ENCODE measurements at places on chromosomes 6 and 20.

GRCh38 chr6:142833798-142834197 lies 111.2 kb downstream of the HIVEP2 start:
- DNase-seq: no peak

GRCh38 chr20:24764794-24765202 lies 184.3 kb upstream of the CST7 start:
- no peak for DNase-seq

DNA sequence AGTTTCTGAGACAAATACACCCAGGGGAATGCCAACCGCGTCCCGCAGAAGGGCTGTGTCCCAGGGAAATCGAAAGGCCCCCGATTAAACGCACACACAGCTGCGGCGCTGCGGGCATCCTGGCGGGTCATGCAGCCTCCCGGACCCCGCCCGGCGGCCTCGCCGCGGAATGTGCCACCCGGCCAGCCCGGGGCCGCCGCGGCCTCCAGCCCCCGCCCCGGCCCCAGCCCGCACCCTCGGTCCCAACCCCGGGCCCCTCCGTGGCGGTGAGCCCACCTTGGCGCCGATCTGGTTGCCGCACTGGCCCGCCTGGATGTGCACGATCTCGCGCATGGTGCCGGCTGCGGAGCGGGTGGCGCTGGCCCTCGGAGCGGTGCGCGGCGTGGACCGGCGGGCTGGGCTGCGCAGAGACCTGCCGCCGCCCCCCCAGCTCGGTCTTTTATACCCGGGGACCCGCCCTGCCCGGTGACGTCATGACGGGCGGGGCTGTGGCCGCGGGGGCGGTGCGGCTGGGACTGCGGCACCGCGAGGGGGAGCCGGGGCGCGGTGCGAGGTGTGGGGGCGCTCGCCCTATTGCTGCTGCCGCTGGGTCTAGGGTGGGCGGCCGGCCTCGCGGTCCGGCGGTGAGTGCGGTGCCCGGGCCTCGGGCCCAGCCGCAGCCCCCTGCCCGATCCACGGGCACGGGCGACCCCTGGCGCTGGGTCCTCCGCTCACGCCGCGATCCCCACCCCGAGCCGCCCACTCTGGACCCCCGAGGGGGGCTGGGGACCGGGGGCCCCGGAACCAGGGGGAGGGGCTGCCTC lies at the start of gene TUBB2A:
TUBB2A (minus strand) TSS at position 414 of the 803 bp plus-strand sequence; CDS start at position 333, 81 bp downstream.
- DNase-seq: peak; percentile 38

- no peak for DNase-seq
Measured at GRCh38 chr6:41546866-41547798, 951 bp downstream of the FOXP4 start.

DNA sequence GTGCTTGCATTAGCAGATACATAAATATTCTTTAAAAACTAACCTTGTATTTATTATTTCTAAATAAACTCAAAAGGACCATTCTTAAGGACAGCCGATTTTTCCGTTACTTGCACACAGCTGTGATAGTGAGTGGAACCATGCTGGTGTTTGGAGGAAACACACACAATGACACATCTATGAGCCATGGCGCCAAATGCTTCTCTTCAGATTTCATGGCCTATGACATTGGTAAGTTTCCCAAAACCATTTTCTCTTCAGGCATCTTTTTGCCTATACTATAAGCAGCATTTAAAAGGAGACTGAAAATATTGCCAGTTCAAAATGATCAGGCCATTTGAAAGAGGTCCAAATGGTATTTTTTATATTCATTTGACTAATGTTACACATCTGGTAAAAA lies 92.3 kb downstream of the ATRN start:
- peak; percentile 7 for DNase-seq

- DNase-seq: no peak
Measured at GRCh38 chr6:44538807-44539201, 151.3 kb downstream of the CDC5L start.

DNA sequence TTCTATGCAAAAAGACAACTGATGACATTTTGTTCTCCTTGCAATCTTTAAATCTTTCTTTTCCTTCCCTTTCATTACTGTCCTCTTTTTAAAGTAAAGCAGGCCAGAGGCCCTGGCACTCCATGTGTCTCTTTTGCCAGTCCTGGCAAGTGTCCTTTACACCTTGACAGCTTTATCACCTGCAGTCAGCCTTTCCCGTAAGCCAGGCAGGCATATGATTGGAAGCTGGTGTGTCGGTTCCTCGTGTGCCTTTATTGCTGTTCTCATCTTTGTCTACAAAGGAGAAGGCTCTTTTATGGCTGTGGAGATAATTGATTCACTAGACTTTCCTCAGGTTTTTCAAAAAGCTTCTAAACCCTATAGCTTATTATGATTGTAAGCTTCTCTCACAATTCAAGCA lies 162.3 kb upstream of the FBXL4 start:
- no peak for DNase-seq

GRCh38 chr20:54004445-54004844 lies 65.9 kb downstream of the BCAS1 start:
- DNase-seq: no peak

GRCh38 chr20:53900380-53900999 lies 169.9 kb downstream of the BCAS1 start:
- no peak for DNase-seq

DNA sequence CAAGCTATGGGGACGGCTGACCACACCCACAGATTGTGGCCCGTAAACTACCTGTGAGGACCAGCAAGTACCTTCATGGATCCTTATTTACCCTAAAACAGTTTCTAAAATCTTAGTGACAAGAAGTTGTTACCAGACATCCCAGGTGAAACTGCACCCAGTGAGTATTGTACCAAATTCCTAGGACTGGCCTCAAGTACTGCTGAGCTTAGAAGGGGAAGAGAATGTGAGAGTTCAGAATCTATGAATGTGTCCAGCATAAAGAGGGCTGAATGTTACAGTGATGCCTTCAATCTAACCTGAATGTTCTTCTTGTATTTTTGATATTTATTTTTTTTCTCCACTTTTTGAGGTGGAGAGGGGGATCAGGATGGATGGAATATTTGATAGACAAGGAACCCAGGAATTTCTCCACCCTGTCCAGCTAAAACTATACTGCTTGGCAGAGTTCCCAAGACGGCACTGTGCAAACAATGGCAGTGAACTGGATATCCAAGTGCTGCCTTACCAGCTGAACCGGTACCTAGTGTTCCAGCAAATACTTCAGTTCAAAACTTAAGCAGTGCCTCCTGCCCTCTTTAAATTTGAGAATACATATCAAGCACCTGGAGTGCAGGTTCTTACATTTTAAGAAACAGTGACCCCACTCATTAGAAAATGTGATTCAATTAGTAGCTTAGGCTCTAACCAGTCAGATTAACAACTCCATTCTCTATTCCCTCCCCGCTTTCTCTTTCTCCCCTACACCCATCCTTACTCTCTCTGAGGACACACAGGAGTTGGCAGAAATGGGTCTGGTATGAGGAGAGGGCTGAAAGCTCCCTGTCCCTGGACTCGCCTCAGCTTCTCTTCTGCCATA lies 427.3 kb upstream of the FLRT3 start:
- DNase-seq: no peak

DNA sequence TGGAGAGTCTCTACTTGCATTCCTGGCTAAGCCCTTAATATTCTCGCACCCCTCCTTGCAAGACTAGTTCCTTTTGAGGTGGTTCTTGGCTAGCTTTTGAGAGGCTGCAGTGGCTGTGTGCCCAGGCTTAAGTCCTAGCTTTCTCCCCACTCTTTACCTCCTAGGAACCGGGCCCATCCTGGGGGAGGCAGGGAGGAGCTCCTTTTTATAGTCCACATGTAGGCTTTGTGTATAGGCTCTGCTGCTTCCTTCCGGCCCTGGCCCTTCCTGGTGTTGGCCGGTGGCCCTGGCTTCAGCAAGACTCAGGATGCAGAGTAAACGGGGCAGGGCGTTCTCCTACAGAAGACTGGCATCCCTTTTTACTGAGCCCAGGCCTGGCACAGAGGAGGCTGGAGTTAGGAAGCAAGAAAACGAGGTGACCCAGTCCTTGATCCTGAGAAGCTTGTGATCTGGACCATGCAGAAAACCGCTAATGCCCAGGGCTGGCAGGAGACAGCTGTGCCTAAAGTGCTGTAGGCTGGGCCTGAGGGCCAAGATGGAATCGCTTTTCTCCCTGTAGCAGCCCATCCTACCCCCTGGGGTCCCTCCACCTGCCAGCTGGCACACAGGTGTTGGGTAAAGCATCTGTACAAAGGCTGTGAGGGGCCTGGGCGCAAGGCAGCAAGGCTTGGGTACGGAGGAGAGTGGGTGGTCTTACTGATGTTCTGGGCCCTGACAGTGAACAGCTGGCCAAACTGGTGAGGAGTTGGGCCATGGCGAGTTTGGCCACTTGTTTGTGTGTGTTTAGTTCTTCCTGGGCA lies 8.7 kb downstream of the PLCG1 start:
- no peak for DNase-seq

GRCh38 chr20:46174469-46175126 lies 56.5 kb downstream of the CD40 start:
- DNase-seq: no peak

GRCh38 chr20:52889225-52889624 lies 82.9 kb upstream of the TSHZ2 start:
- no peak for DNase-seq

DNA sequence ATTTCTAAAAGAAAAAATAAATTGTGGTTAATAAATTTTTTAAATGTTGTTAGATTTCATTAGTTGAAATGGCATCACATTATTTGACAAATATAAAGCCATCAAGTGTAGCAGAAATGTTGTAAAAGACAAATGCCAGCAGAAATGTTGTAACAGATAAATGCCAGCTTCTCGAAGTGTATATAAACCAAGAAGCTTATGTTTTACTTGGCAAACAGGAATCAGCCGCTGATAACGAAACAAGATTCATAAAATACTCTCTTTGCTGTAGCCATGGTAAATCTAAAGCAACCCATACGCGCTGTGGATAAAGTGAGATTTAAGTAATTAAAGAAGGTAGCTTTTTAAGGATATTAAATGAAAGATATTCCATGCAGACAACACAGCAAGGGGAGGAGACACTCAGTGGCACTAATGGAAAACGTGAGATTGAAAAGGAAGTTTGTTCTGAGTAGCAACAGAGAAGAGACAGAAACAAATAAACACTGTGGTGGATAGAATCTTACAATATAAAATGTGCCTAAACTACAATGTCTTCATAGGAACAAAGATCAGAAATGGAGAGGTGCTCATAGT lies 29.6 kb downstream of the BTBD9 start:
- no peak for DNase-seq

DNA sequence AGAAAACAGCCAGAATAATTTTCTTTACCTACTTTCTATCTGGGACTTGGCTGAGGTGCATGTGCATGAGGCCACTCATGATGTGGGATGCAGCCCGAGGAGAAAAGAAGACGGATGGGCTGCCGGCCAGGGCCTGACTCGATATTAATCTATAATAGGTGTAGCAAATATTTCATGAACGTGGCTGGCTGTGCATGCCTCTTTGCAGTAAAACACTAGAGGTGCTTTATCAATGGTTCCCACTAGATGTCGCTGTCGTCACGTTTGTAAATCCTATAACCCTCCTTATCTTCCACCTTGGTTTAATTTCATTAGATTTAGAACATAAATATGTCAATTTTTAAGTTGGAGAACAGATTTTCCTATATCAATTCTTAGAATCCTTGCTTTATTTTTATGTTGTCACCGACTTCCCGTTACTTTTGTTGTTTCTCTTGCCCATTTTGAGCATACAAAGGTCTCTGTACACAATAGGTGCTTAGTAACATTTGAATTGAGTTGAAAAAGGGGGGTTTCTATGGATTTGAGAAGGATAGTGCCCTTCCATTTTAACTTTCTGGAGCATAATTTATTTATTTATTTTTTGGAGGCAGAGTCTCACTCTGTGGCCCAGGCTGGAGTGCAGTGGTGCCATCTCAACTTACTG lies 19.6 kb upstream of the FERMT1 start:
- peak; percentile 23 for DNase-seq

GRCh38 chr20:44018259-44018941 lies 103.7 kb downstream of the TOX2 start:
- peak; percentile 69 for DNase-seq

- DNase-seq: no peak
Measured at GRCh38 chr20:32845786-32846185, 12.9 kb upstream of the EFCAB8 start.

DNA sequence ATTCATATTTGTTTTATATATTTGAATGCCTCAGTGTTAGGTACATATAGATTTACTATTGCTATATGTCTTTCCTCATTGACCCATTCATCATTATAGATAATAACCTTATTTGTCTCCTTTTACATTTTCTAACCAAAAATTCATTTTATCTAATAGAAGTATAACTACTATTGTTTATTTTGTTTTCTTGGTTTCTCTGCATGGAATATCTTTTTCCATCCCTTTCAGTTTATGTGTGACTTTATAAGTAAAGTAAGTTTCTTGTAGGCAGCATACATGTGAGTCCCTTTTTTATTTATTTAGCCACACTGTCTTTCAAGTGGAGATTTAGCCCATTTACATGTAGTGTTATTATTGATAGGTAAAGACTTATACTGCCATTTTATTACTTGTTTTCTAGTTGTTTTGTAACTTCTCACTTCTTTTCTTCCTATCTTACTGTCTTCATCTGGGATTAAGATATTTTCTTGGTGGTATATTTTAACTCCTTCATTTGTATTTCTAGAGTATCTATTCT lies 572.0 kb upstream of the MAN1A1 start:
- no peak for DNase-seq

DNA sequence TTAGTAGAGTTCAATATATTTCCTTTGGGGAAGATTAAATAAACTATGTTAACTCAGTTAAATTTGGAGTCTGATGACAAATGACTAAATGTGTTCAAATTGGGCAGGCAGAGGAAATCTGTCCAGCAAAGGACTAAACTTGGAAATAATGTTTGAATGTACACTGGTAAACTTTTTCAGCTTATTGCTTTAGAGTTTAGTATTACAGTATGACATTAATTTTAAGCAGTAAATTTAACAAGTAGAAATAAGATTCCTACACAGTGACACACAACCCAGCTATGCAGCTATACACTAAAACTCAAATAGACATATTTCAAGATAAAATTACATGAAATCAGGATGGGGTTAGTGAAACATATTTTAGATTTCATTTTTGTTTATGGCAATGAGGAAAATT lies 42.6 kb upstream of the HDGFL1 start:
- DNase-seq: no peak

DNA sequence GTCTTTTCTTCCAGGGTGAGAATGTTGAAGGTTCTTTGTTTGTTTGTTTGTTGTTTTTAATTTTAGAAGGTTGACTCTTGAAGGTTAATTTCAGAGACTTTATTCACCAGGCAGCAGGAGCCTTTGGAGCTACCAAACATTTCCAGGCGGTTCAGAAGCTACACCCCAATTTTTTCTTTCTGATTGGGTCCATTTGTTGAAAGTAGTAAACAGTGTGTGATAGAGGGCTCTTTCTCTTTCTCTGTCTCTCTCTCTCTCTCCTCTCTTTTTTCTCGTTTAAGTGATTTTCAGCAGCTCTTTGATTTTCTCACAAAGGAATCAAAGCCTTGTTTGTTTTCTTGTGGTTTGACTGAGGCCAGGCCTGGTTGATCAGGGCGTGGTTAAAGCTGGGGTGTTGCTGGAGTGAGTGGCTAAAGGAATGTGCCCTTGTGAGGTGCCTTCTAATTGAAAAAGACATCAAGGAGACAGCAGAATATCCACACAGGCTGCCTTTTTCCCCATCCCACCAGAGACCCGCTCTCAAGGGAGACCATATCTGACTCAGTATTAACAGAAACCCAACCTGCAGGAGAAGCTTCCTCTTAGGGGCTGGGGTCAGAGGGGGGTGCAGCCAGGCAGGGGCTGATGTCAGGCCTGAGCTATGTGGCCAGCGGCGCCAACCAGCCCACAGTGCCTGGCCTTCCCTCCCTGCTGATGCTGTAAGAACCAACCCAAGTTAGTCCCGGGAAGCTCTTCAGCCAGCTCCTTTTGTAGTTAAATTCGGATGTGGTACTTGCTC lies 40.4 kb upstream of the NAA20 start:
- DNase-seq: no peak

- DNase-seq: no peak
Measured at GRCh38 chr6:39566456-39566855, 158.8 kb downstream of the KIF6 start.

All from AG04450 (cell line).